ENCODE measurements at places on chromosomes 16 and 17. TPM values are rescaled to one million over a fixed set of nuclear protein-coding genes. Genes with fewer than 3 reads are reported as not detected.
A peak's percentile ranks its signal among the peaks of the same experiment; 100 is the strongest.

GRCh38 chr16:72064361-72064894 is 1.4 kb downstream of the HPR start:
- no peaks in the 10 kb centered on the region for H3K4me1 ChIP-seq
- DNase-seq: no peak
- no peak overlapping the region for H3K27ac ChIP-seq
- H3K4me3 ChIP-seq: no peak overlapping the region
- no peaks in the 10 kb centered on the region for H3K36me3 ChIP-seq

DNA sequence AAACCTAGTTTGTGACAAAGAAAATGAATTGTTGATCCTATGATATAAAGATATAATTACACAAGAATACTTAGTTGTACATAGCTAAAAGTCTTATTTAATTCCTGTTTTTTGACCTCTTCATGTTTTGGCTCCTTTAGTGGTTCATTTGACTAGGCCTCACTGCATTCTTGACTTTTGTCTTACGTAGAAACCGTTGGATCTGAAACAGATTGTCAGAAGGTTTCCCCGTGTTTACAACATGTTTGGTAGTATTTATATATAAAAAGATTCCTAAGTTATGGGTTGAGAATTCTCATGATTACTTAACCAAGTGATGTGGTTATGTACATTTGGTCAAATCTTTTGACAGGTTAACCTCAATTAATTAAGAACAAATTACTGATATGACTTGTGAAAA is 162.8 kb downstream of the BCAS3 start:
- no peak for DNase-seq
- no peak overlapping the region for H3K27ac ChIP-seq
- no peaks in the 10 kb centered on the region for H3K27me3 ChIP-seq

GRCh38 chr16:25060920-25061319 is 45.8 kb upstream of the ARHGAP17 start:
- H3K36me3 ChIP-seq: no peaks in the 10 kb centered on the region
- no peaks in the 10 kb centered on the region for H3K4me1 ChIP-seq
- H3K27ac ChIP-seq: no peak overlapping the region
- no peak for DNase-seq
- no peak overlapping the region for H3K4me3 ChIP-seq

DNA sequence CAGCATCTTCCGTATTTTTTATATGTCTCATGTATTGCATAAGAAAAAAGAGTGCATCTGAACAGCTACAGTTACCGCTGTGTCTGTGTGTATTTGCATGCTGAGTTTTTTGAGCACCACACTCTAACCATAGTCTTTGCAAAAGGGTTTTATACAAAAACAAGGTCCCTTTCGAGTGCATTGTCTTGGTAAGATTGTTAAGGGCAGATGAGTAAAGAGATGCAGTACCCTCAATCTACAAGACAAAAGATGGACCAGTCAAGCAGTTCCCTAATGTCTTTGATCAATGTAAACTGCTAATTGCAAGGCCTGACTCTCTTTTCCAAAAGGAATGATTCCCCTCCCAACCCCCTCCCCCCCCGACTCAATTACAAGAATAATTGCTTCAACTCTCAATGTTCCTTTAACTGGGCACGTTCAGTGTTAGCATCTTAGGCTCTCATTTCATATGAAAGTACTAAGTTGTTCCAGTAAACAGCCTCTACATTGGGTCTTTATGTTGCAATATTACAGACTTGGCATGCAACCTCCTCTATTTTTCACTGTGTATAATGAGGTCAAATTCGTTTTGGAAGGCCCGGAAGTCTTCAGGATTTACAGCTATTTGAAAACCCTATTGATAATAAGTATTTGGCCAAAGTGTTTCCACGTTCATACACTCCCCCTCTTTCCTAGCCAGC is 471.4 kb upstream of the RBFOX1 start:
- no peaks in the 10 kb centered on the region for H3K27me3 ChIP-seq
- no peak overlapping the region for H3K4me3 ChIP-seq
- no peak for DNase-seq
- no peaks in the 10 kb centered on the region for H3K36me3 ChIP-seq
- no peak overlapping the region for H3K27ac ChIP-seq

GRCh38 chr17:40608061-40608581 is 39.5 kb downstream of the SMARCE1 start:
- H3K4me3 ChIP-seq: no peak overlapping the region
- H3K27ac ChIP-seq: no peak overlapping the region
- no peaks in the 10 kb centered on the region for H3K36me3 ChIP-seq
- H3K27me3 ChIP-seq: no peaks in the 10 kb centered on the region

DNA sequence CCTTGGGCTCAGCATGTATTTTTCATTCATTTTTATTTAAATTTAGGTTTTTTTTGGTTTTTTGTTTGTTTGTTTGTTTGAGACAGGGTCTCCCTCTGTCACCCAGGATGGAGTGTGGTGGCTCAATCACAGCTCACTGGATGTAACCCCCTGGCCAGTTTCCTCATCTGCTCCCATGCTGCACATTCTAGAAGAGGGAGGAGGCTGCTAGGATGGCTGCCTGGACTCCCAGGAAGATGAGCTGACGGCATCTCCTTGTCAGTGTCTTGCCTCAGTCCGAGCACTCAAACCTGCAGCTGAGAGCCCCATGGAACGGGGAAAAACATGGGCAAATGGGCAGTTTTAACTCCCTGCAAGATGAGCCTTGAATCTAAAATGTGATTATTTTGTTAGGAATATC is 7.5 kb downstream of the MEAK7 start:
- no peak for DNase-seq
- no peaks in the 10 kb centered on the region for H3K36me3 ChIP-seq
- H3K27ac ChIP-seq: no peak overlapping the region
- no peaks in the 10 kb centered on the region for H3K4me1 ChIP-seq
- no peaks in the 10 kb centered on the region for H3K27me3 ChIP-seq
- H3K4me3 ChIP-seq: no peak overlapping the region

DNA sequence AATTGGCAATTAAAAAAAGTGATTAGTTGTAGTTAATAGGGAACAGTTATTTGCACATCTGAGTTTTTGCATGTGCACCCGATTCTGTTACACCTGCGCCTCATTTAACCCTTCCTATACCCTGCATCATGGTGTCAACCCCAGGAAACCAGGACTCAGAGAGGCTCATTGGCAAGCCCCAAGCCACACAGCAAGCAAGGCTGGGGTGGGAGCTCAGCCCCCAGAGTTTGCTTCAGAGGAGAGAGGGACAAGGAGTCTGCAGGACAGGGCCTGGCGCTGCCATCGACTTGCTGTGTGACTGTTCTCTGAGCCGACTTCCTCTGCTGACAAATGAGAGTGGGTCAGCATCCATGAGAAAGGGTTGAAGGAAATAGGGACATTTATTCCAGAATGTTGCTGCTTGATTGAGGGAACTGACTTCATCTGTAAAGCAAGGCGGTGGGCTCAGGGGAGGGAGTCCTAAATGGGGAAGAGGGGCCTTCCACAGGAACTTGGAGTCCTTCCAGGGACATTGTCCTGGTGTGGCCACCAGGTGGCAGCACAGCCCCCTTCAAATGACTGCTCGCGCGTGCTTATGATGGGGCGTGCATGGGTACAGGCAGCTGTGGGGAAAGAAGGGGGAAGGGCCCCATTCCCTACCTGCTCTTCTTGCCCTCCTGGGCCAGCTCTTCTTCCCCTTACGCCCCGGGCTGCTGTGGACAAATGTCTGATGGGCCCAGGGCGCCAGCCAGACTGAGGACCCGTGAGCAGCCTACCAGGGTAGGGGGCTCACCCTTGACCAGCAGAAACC is 51.6 kb downstream of the NT5M start:
- peak; percentile 64 for DNase-seq
- no peaks in the 10 kb centered on the region for H3K36me3 ChIP-seq
- H3K4me1 ChIP-seq: no peaks in the 10 kb centered on the region
- H3K27ac ChIP-seq: no peak overlapping the region

- H3K27ac ChIP-seq: no peak overlapping the region
- H3K4me1 ChIP-seq: no peaks in the 10 kb centered on the region
- no peak overlapping the region for H3K4me3 ChIP-seq
- no peak for DNase-seq
- H3K36me3 ChIP-seq: no peaks in the 10 kb centered on the region
These were observed 4.3 kb upstream of the C16orf92 start for GRCh38 chr16:30018731-30019158.

GRCh38 chr17:28173031-28173561 is 130.6 kb downstream of the NLK start:
- DNase-seq: no peak
- no peaks in the 10 kb centered on the region for H3K36me3 ChIP-seq
- no peaks in the 10 kb centered on the region for H3K4me1 ChIP-seq
- no peak overlapping the region for H3K27ac ChIP-seq
- H3K4me3 ChIP-seq: no peak overlapping the region

DNA sequence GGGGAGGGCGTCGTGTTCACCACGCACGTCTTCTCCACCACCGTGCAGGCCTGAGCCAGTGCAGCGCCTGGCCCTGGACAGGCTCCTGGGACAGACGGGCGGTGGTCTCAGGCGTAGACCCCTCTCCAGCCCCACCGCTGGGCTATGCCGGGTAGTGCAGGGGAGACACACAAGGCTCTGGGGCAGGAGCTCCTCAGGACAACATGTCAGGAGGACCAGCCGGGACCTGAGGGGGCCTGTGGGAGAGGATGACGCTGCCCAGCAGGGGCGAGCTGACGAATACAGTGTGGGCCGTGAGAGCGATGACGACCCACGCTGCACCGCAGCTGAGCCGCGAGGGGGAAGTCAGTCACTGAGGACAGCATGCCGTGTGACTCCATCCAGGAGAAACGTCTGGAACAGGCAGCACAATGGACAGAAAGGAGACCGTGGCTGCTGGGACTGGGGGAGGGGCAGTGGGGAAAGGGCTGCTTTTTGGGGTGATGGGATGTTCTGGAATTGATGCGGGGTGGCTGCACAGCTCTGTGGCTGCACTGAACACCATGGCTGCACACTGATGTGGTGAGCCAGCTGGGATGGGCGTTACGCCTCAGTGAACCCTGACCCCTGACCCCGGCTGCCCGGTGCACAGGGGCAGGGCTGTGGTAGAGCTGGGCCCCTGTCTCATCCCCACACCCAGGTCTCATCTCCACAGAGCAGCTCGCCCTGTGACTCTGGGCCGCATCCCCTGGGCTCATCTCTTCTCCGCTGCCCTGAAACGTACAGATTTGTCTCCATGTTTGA is 20.2 kb downstream of the DNASE1 start:
- no peaks in the 10 kb centered on the region for H3K36me3 ChIP-seq
- H3K27me3 ChIP-seq: no peaks in the 10 kb centered on the region
- H3K4me1 ChIP-seq: no peaks in the 10 kb centered on the region
- no peak for DNase-seq
- no peak overlapping the region for H3K27ac ChIP-seq
- no peak overlapping the region for H3K4me3 ChIP-seq

DNA sequence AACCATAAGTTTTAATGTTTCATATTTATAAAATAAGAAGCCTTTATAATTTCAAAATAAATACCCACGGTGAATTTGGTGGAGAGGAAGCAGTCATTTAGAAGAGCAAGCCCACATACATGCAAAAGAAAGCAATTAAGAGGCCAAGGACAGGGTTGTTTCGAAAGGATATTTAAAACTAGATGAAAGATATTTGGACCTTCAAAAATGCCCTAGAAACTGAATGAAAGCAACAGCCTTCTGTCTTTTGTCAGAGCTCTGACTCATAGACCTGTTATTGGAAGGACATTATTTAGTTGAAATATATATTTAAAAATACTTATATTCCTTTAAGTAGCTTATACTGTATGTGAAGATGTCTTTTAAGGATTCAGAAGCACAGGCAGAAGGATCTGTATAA is 8.6 kb upstream of the METTL9 start:
- no peaks in the 10 kb centered on the region for H3K36me3 ChIP-seq
- no peak overlapping the region for H3K4me3 ChIP-seq
- no peak for DNase-seq

- no peak overlapping the region for H3K4me3 ChIP-seq
- H3K27ac ChIP-seq: no peak overlapping the region
- no peaks in the 10 kb centered on the region for H3K27me3 ChIP-seq
- no peaks in the 10 kb centered on the region for H3K4me1 ChIP-seq
- no peaks in the 10 kb centered on the region for H3K36me3 ChIP-seq
These were observed 17.5 kb upstream of the WFIKKN2 start for GRCh38 chr17:50817838-50818237.

GRCh38 chr17:73746314-73747073 is 102.2 kb upstream of the SDK2 start:
- H3K27ac ChIP-seq: no peak overlapping the region
- H3K4me1 ChIP-seq: no peaks in the 10 kb centered on the region
- DNase-seq: no peak
- no peaks in the 10 kb centered on the region for H3K36me3 ChIP-seq
- H3K4me3 ChIP-seq: no peak overlapping the region
- no peaks in the 10 kb centered on the region for H3K27me3 ChIP-seq

- H3K4me1 ChIP-seq: peaks cover 13% of the 10 kb centered on the region
- H3K4me3 ChIP-seq: no peak overlapping the region
- DNase-seq: no peak
- H3K27ac ChIP-seq: peak overlapping the region; percentile 79
- no peaks in the 10 kb centered on the region for H3K36me3 ChIP-seq
These were observed 42.4 kb downstream of the CHD9 start for GRCh38 chr16:53097190-53097589.

GRCh38 chr16:11800382-11800718 is 3.3 kb upstream of the ZC3H7A start:
- H3K27me3 ChIP-seq: no peaks in the 10 kb centered on the region
- no peak overlapping the region for H3K4me3 ChIP-seq
- no peak overlapping the region for H3K27ac ChIP-seq
- no peaks in the 10 kb centered on the region for H3K4me1 ChIP-seq
- H3K36me3 ChIP-seq: no peaks in the 10 kb centered on the region

DNA sequence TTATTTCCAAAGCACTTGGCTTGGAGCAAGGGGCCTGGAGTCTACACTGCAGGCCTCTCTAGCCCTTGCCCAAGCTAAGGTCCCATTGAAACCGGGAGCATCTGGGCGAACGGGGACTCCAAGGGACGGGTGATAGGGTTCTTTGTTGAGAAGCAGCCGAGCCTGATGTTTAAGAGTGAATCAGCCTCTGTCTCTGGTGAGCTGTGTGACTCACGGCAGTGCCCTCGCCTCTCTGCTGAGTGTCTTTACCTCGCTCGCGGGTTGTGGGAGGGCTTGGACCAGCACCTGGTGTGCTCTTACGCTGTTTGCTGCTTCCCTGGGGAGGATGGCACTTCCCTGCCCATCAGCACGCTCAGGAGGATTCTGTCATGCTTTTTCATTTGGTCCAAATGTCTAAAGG is 1.3 kb downstream of the HGS start:
- H3K27me3 ChIP-seq: no peaks in the 10 kb centered on the region
- H3K27ac ChIP-seq: no peak overlapping the region
- H3K4me3 ChIP-seq: peak overlapping the region; percentile 99
- H3K36me3 ChIP-seq: no peaks in the 10 kb centered on the region

- no peaks in the 10 kb centered on the region for H3K36me3 ChIP-seq
- H3K4me3 ChIP-seq: no peak overlapping the region
- no peak for DNase-seq
- H3K27ac ChIP-seq: no peak overlapping the region
- no peaks in the 10 kb centered on the region for H3K4me1 ChIP-seq
These were observed 82.1 kb downstream of the CFDP1 start for GRCh38 chr16:75351183-75351582.

NDRG4 gene
- 16.0 TPM for total RNA-seq

SMTNL2 gene
- 12.0 TPM for total RNA-seq

TSPOAP1 gene
- total RNA-seq: 40.2 TPM

SMARCD2 gene
- 108 TPM for total RNA-seq

RNPS1 gene
- 85.1 TPM for total RNA-seq
